ENCODE measurements at places on chromosomes 12 and 14.

DNA sequence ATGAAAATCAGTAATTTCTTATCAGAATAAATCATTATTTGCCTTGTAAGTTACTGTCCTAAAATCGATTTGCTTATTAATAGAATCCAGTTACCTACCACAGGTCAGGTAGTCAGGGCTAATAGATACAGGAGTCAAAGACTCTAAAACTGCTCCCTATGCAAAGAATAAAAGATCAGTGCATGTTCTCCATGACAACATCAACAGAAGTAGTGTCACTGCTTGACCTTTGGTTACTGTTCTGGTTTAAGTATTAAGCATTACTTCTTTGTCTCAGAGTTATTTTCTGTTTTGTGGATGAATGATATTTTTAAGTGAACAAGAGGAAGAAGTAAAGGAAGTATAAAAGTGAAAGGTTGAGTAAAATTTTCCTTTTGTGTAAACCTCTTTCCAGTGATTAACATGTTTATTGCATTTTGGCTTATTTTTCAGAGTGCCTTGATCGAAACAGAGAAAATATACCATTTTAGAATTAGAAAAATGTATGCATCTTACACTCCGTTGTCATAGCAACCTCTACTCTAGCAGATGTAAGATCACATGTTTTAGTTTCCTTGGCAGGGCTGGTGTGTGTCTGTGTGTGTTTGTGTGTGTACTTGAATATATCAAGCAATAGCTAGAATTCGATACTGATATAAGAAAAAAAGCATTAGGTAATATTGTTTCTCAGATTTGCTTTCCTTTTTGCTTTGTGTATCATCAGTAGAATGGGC, 44.7 kb downstream of the ABCD2 start:
- DNase-seq = no peak

DNA sequence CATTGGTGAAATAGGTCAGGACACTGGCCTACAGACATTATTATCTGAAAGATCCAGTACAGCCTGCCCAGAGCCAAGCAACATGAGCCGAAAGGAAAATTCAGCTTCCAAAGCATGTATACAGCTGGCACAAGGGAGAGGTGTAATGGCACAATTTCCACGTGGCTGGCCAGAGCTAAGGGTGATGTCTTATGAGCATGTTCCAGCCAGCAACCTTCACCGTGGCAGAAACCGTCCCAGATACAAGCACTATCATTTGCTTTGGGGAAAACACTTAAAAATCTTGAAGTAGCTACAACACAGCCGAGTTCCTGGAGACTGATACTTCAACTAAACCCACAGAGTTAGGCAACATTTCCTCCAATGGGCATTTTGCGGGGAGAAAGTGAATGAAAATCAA, 44.5 kb downstream of the CORO1C start:
- no peak for DNase-seq

- DNase-seq = no peak
Measured at GRCh38 chr12:109497675-109498074, 20.2 kb downstream of the UBE3B start.

- no peak for DNase-seq
Measured at GRCh38 chr14:99724939-99725773, 41.1 kb downstream of the CYP46A1 start.

- no peak for DNase-seq
Measured at GRCh38 chr12:95594136-95594535, 42.9 kb upstream of the USP44 start.

DNA sequence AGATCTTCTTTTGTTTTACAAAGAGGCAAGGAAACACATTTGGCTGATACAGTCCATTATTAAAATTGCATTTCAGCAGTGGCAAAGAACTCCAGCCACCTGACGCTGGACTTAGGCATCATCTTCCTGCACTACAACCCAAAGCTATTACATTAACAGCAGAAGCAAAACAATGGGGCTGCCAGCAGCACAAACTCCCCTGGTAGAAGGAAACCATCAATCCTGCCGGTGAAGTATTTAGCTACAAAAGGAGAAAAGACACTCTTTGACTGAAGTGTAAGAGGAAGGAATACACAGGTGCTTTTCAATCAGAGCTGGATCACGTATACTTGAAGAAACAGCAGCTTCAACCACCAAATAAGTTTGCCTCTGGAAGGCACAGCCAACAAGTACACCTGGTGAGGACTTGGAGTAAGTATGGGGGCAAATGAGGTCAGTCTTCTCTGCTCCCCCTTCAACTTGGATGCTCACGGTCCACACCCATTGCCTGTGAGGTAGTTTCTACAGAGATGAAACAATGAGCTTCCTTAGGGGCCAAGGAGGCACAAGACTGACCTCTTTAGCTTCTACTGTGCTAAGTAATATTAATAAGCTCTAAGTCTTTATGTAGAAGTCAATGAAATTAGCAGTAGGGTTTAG, 125.9 kb upstream of the FOXN3 start:
- no peak for DNase-seq

- DNase-seq = no peak
Measured at GRCh38 chr12:52828156-52828555, 6.0 kb downstream of the KRT79 start.

GRCh38 chr12:57124261-57124877, 3.9 kb upstream of the LRP1 start:
- peak; percentile 79 for DNase-seq

GRCh38 chr12:23209793-23210192, 584.8 kb downstream of the ETNK1 start:
- DNase-seq = no peak

- no peak for DNase-seq
Measured at GRCh38 chr14:85601690-85602089, 71.7 kb downstream of the FLRT2 start.

GRCh38 chr12:92530706-92531105, 172.1 kb upstream of the PLEKHG7 start:
- DNase-seq = no peak

- DNase-seq = no peak
Measured at GRCh38 chr12:21026302-21026701, 104.7 kb upstream of the SLCO1B1 start.

DNA sequence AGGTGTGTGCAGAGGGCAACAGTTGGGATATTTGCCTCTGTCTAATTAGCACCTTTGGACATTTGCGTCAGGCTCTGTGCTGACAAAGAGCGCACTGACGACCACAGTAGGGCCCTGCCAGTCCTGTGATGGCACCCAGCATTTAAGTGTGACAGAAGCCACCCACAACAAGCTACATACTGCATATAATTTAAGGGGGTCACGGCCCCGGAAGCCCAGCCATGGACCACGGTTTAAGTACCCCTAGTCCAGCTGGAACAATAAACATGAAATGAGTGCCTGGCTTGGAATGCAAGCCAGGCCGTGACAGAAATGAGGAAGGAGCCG, 16.8 kb upstream of the DYNC1H1 start:
- no peak for DNase-seq

GRCh38 chr14:49946320-49947141, 53.6 kb downstream of the ARF6 start:
- DNase-seq = peak; percentile 74

DNA sequence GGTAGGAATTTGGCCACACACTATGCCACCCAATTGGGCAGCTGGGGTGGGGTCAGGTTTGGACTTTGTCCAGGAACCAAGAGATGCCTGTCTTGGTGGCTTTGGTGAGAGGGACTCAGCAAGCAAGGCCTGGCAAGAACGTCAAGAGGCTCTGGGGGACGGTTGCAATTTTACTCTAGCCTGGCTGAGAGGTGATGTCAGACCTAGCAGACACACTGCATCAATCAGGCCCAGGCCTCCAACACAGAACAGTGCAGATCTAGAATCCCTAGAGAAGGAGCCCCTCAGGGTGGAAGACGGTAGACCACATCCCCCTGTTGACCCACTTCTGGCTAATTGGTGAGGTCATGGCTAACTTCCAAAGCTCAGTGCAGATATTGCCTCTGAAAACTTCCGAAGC, 1.6 kb upstream of the UNC119B start:
- DNase-seq = no peak

DNA sequence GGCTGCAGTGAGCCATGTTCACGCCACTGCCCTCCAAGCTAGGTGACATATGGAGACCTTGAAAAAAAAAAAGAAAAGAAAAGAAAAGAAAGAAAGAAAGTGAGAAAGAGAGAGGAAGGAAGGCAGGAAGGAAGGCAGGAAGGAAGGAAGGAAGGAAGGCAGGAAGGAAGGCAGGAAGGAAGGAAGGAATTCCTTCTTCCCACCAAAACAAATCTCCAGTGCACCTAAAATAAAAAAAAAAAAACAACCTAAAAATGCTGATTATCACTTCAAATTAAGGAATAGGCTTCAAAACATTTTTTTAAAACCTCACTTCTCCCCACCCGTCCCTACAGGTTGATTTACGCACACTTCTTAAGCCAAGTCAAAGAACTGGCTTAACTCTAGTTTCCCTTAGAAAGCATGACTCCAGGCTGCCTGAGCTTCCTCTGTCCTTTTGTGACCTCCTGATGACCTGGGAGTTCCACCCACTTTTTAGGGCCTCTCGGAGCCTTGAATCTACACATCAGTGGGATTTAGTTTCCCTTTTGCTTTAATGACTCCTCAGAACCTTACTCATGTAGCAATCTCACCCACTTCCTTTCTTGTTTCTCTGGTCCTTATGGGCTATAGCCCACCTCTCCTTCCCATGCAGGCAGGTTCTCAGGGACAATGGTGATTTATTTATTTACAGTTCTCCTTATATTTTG, 18.6 kb downstream of the DUSP6 start:
- DNase-seq = no peak

GRCh38 chr14:87161502-87161901, 831.5 kb downstream of the GALC start:
- DNase-seq = no peak

- DNase-seq = no peak
Measured at GRCh38 chr14:37650356-37651037, 55.1 kb downstream of the TTC6 start.

- DNase-seq = peak; percentile 94
Measured at GRCh38 chr12:49092086-49092815, 2.4 kb downstream of the DHH start.

DNA sequence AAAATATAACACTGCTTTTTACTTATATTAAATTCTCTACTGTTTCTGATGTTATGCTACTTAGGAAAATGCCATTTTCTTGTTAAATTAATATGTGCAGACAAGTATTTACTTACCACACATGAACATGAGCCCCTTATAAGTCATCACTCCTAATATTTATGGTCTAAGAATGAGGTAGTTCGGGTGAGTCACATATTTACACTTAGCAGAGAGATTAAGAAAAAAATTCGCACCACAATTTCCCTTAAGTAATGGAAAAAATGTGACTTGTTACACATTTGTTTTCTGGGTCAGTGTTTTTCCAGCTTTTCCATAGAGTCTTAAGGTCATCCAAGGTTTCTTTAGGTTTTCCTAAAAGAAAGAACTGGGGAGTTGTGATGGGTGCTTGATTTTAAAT, 68.3 kb downstream of the RERG start:
- peak; percentile 19 for DNase-seq

GRCh38 chr14:88424573-88424972, 39.1 kb downstream of the SPATA7 start:
- no peak for DNase-seq

GRCh38 chr14:81446279-81447007, 46.3 kb upstream of the STON2 start:
- no peak for DNase-seq

GRCh38 chr14:104137297-104138097, 890 bp upstream of the KIF26A start:
- DNase-seq = no peak

DNA sequence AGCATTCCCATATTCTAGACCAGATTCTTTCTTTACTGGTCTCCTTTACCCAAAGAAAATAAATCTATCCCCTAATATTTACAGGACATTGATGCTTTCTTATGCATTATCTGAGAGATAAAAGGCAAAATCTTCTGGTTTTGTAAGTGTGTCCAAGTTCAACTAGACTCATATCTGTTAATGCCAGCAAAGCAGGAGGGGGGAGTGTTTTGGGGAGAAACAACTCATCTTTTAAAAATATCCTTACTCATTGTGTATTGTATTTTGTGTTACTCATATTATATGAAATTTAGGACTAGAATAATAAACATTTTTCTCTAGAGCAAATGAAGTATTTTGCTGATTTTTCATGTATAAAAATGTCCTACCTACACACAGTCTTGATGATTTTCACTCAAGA, 54.8 kb downstream of the SAMD4A start:
- no peak for DNase-seq

DNA sequence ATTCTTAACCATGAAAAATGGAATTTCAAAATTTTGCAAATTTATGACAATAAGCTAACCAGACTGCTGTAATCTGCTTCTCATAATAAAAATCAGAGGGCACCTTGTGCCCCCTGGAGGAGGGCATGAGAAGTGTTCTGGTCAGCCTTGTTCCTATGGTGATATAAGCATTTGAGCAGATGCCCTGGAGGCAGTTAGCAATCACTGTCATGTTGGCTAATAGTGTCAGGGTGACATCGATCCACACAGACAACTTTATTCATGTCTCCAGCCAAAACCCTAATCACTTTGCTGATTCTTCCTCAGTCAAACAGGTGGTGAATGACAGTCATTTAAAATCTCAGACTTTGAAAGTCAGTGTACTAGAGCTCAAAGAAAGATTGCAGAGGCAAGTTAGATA, 943.0 kb downstream of the GALC start:
- DNase-seq = peak; percentile 62

DNA sequence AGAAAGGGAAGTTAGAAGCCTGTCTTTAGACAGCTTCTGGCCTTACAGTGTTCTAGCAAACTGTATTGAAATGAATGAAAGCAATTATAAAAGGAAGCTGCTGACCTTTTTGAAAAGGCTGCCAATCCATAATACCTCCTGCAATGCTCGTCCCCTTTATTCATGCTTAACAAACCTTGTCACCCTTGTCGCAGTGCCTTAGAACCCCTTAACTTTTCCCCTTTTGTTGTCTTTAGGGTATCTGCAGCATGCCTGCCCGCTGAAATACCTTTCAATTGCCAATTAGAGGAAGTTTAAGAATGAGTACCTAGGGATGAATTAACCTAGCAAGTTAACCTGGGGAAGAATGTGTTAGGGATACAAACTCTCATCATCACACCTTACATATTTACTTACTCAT, 731.2 kb downstream of the RERGL start:
- DNase-seq = no peak

DNA sequence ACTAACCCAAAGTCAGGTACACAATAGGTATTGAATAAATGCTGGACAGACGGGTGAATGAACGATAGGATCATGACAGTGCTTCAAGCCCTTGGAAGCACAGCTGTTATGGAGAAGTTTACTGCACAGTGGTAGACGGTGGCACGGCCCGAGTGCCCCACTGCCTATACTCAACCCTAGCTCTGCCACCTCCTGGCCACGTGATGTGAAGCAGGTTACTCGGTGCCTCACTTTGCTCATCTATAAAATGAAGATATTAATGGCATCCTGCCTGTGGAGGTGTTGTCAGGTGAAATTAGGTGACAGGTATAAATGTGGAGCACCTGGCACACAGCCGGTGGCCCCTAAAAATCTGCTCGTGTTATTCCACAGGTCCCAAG, 5.8 kb downstream of the ASB2 start:
- DNase-seq = no peak

Measured in COLO829 (cell line).